ENCODE measurements at places on chromosomes 7 and 10.
A peak's percentile ranks its signal among the peaks of the same experiment; 100 is the strongest.

GRCh38 chr7:85620936-85621685 is 434.3 kb upstream of the SEMA3D start:
- no peak for DNase-seq

DNA sequence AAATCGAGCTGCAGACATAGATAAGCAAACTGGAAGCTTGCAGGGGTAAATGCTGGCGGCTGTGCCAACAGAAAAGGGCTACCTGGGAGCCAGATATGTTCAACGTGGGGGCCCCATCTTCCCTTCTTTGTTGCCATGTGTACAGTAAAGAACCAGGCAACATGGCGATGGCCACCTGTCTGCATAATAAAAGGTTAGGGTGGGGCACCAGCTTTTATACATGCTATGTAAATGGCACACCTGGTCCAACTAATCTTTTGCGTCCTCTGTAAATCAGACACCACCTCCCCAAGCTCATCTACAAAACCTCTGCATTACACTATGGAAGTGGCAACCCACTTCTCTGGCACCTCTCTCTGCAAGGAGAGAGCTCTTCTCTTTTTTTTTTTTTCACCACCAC is 13.9 kb downstream of the BUD31 start:
- DNase-seq, result no peak

DNA sequence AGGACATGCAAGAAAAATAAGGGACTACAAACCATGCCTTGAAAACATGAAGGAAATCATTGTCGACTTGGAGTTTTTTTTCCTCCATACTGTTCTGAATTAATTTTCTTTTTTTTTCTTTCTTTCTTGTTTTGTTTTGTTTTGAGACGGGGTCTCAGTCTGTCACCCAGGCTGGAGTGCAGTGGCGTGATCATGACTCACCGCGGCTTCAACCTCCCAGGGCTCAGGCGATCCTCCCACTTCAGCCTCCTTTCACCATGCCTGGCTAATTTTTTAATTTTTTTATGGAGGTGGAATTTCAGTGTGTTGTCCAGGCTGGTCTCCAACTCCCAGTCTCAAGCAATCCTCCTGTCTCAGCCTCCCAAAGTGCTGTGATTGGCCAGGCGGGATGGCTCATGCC is 11.6 kb downstream of the UCMA start:
- no peak for DNase-seq

- no peak for DNase-seq
Measured at GRCh38 chr7:128997181-128997580, 57.7 kb downstream of the TNPO3 start.

DNA sequence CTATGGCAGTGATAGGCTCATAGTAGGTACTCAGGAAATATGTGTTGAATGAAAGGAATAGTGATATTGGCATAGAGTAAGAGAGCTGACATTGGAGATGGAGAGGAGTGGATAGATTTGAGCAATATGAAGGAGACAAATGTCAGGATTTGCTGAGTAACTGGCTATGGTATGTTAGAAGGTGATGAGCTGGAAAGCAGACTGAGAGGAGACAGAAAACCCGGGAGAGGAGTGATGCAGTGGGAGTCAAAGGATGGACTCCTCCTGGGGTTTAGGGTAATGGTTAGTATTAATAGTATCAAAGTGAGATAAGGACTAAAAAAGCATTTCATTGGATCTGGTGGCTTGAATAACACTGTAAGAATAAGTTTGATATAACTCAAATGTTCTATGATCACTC is 64.8 kb downstream of the CD36 start:
- no peak for DNase-seq

DNA sequence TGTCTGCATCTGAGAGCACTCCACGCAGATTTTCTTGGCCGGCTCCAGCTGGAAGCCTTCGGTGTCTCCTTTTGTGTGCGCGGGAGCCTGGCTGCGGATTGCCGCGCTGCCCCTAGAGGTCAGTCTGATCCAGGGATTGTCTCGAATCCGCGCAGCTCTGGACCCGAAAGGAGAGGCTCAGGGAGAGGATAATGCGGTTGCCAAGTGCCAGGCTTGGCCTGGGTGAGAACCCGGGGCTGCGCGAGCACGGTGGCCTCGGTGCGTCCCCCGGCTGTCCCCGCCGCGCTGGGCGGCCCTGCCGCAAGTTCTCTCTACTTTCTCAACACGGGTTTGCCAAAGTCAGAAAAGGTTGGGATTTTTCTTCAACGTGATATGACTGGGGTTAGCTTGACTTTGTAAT is 140.9 kb downstream of the ADCYAP1R1 start:
- DNase-seq, result peak; percentile 27

- DNase-seq, result peak; percentile 81
Measured at GRCh38 chr7:134126966-134127848, at the start of gene LRGUK. Gene LRGUK, plus strand, starts transcription at chr7:134127340. Its CDS starts 28 bp downstream, at chr7:134127368.

- peak; percentile 81 for DNase-seq
Measured at GRCh38 chr7:70307544-70308106, 709.4 kb downstream of the AUTS2 start.

GRCh38 chr7:46015107-46015868 is 94.2 kb upstream of the IGFBP3 start:
- peak; percentile 95 for DNase-seq

DNA sequence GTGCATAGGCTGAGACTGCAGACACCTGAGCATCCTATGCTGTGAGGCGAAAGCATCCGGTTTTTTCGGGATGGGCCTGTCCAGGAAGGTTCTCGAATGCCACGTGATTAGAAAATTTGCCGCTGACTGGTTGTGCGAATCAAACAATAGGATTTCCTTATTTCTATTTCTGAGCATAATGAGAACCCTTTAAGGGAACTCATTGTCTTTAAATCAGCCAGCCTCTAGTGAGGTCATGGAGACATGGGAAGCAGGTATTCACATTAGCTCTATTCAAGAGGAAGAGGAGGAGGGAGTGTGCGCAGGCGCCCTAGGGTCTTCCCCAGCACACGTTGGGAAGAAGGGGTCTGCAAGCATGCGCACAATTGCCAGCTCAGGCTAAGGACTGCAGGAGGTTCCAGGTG is 5.6 kb downstream of the GIMAP1 start:
- no peak for DNase-seq

DNA sequence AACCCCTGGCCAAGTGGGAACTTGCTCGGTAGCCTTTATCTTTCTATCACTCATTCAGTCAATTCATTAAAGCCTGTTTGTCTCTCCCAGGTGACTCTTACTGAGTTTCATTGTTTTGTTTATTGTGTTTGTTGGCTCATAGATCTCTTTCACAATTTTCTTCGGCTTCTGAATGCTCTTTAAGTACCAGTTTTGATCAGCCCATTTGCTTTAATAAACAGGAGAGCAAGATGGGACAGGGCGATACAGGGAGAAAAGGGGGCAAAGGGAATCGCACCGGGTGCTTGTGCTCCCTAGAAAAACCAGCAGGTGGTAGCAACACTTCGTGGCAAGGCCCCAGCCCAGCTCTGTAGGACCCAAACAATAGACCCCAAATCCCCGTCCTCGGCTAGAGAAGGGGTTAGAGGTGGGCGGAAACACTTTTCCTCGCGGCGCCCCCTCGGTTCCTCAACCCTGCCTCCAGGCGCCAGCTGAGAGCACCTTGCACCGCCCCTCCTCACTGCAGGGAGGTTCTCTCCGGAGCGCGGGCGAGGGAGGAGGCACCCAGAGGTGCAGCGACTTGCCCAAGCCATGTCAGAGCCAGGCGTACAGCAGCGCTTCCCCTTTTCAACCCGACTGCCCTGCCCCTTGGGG is 1.0 kb upstream of the EPHB6 start:
- peak; percentile 62 for DNase-seq

DNA sequence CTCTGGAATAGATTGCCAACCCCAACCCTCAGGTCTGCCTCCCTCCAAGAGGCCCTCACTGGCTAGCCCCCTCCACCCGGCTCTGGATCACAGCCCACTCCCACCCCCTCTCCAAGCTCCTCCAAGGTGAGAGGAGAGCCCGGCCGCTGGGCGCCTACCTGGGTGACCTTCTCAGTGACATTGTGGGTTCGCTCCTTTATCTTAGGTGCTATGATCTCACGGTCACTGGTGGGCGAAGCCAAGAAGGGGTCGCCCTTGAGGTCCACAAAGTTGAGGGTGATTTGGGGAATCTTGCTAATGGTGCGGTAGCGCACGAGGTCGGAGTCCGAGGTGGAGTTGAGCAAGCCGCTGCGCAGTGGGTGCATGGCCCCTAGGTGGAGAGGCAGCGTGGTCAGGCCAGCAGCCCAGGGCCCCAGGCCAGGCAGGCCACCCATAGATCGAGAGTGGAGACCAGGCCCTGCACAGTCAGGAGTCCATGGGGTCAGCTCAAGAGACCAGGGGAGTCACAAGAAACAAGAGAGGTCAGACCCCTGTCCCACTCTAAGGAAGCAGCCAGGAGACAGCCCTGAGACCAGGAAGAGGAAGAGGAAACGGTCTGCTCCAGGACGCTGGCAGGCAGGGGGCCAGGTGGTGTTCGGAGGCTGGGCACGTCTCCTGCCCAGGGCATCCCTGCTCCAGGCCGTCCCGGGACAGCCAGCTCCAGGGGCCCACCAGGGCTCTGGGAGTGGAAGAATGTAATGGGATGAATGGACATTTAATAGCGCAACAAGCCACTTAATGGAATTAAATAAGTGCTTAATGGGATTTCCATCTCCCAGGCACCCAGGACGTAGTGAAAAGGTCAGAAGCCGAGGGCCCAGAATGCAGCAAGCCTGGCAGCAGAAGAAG is 20.7 kb downstream of the KCNH2 start:
- DNase-seq, result no peak

DNA sequence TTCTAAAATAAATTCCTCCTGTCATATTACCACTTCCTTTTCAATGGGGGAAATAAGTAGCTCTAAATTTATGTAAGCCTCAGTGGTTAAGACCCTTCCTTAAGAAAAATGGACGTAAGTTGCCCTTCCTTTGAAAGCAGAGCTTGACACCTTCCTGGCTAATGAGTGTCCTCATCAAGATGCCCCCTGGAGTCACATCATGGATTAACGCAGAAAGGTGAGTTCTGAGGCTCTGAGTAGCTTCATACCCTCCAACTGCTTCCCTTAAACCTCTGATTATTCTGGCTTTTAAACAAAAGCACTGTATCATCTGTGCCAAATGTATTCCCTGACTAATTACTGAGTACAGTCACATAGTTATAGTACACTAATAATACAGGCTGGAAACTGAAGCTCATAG is 14.7 kb downstream of the KCTD7 start:
- no peak for DNase-seq

DNA sequence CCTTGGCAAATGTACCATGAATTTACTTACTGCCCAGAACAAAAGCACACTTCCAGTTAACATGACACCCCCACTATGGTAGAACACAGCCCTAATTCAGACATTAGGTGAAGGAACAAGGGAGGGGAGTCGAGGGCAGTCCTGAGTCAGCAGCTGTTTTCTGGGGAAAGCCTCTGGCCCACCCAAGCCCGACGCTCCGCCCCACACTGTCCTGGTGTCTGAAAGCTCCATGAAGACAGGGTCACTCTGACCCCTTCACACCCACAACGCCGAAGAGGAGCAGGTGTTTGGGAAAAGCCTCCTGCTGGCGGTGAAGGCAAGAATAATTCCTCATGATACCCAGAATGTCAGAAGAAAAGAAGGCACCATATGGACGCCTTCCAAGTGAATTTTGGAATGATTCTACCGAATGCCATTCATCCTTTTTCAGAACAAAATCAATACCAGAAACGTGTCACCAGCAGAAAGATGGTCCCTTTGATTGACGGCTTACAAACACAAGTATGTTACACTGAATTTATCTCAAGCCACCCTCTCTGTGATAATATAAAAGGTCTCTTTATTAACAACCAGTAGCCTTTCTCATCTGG is 172.1 kb downstream of the DIP2C start:
- no peak for DNase-seq

DNA sequence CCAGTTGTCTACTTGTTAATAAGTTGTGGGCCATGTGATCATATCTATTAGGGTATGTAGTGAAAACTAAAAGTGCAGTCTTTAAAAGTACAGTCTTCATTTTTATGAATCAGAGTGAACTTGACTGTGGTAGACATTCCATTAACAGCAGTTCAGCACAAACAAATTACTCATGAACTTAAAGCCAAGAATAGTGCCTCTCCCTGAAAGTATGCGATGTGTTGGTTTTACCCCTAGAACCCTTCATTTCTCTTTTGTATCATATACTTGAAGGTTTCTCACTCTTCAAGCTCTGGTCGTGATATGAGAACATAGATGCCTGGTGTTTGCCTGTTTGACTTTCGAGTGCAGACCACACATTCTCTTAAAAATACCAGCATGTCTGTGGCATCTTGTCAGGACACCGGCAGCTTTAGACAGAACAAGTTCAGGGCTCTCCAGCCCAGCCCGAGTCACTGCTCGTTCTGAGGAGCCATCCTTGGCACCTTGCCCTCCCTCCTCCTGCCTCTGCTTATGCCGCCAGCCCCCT is 159.3 kb downstream of the LCOR start:
- peak; percentile 82 for DNase-seq

DNA sequence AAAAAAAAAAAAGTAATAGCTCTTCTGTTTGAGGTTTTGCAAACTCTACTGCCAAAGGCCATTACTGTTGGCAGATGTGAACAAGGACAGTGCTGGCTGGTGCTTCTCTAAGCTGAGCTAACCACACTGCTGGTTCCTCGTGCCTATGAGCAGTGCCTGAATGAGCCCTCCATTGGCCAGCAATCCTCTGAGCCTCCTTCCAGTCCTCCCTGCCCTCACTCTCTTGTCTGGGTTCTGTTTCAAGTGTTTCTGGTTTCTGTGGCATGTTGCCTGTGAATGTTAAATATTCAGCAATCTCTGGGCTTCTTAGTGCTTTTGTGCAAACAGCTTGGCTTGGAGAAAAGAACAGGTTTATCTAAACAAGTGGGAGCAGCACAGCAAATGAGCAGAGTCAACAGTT is 161.3 kb upstream of the AUTS2 start:
- peak; percentile 3 for DNase-seq

- no peak for DNase-seq
Measured at GRCh38 chr10:16119445-16119844, 259.1 kb upstream of the MINDY3 start.

DNA sequence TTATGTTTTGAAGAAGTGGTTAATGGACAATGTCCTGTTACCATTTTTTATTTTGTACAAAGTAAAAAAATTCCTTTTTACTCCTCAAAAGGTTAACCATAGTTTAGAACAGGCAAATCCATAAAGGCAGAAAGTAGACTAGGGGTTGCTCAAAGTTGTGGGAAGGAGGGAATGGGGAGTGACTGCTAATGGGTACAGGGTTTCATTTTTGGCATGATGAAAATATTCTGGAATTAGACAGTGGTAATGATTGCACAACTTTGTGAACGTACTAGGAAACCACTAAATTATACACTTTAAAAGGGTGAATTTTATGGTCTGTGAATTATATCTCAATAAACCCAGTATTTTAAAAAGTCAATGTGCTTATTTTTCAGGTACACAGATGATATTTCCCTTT is 35.4 kb upstream of the CDK14 start:
- no peak for DNase-seq

- DNase-seq, result no peak
Measured at GRCh38 chr7:12898004-12898403, 210.6 kb downstream of the ARL4A start.

DNA sequence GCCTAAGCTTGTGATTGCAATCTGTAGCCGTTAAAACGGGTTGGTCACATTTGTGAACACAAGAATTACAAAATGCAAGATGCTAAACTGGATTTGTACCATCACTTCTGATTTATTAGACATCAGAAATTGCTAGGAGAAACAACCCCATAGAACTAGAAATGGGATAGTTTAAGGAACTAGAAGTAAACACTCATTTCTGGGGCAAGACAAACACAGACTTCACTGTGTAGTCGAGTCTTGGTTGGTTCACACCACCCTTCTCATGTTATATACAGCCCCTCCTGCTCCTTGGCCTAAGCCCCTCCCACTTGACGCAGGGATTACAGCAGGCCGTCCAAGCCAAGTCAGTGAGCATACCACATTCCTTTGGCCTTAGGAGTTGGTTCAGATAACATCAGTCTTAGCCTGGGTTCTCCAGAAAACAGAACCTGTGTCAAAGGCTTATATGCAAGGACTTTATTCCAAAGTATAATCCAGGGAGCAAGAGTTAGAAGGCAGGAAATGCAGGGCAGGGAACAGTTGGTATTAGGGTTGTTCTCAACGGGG is 2.0 kb upstream of the NRAP start:
- DNase-seq, result peak; percentile 82
